Pancreas (tissue), 10 donors: ENCODE measurements at places on chromosomes 6 and 20. TPM values are rescaled to one million over a fixed set of nuclear protein-coding genes. Genes with fewer than 3 reads are reported as not detected.

DNA sequence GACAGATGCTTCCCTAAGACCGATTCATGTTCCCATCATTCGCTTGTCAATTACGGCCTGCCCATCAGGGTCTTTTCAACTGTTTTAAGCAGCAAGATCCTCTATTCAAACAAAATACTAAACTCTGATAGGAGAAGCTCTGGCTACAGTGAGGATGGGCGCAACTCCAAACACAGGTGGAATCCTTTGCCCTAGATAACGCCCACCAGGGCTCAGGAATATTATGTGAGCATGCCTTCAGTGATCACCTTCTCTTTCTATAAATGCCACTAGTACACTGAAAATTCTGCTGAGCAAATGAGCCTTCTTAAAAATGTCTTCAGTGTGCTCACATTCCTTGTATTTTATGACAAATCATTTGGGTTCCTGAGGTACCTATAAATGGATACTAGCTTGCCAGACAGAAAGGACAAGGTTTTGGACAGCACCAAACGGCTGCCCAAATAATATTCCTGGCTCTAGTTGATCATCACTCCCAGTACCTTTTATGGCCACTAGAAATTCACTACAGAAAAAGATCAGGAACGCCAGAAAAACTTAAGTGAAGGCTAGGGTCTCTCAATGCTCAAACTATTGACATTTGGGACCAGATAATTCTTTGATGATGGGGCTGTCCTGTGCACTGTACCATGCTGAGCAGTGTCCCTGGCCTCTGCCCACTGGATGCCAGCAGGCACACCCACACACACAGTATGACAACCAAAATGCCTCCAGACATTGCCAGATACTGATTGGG lies 13.1 kb downstream of the ZNF217 start:
- DNase-seq, result no peak

GRCh38 chr6:43325876-43326275 lies 17.2 kb upstream of the CRIP3 start:
- DNase-seq, result no peak

- DNase-seq, result no peak
These were observed 32.7 kb downstream of the CD109 start for GRCh38 chr6:73728548-73729205.

The OR5V1 gene
- total RNA-seq, result not detected

The PPT2 gene
- total RNA-seq, result 7.7 TPM

The TAGAP gene
- total RNA-seq, result 0.24 TPM

DNA sequence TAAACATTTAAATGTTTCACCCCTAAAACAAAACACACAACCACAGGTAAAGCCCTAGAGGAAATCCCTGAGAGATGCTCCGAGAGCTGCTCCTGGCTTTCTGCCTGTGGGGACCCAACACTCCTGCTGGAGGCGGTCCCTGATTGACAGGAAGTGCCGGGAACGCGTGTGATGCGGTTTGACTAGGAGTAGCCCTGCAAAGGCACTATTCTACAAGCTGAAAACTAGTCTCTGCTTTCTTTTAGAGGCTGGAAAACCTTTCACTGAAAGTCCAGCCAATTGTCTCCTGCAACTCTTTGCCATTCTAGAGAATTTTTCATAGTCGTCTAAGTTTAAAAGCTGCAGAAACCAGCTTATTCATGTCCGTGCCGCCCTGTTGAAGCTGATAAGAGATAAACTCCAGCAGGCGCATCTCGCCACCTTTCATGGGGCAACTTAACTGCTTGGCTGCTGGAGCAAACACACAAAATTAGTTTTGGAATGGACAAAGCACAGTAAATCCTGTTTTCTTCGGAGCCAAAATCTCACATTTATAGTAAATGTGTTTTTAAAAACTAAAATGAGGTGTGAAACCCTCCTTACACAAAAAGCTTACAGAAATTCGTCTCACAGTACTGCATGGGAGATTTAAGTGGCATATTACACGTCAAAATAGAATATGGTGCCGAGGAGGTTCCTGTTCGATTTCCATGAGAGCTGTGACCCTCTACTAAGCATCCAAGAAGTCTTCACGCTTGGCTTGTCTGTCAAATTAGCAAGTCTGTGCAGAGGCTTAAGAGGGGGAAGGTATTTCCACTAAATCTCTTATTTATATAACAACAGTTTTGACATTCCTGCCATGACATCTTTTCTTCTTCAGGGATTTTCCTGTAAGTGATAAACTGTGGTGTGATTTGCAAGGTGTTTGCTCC lies 46.9 kb downstream of the DACT2 start:
- no peak for DNase-seq

DNA sequence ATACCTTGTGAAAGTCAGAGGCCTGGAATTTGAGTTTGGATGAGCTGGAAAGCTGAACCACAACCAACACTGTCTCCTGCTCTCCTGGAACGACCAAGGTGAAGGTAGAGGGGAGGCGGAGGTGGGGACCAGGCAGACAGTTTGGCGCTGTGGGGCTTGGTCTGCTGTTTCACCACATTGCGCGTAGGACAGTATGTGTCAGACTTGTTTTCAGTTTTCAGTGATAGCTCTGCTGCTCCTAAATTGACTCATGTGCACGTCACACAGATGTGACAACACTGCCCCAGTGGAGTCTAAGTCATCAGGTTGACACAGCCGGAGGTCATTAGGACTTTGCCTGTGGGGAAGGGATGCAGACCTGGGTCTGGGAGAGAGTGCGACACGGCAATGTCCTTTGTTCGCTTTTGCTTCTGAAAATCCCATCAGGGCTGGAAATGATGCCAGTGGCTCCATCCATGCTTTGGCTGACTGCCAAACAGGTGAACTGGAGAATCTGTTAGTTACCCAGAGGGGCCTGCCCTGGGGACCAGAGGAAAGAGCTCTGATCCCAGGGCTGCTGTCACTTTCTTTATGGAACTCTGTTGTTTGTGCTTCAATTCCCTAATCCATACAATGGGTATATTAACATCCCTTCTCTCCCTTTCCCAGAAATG lies 255.5 kb downstream of the CDC5L start:
- no peak for DNase-seq

- DNase-seq, result peak; percentile 83
These were observed 73.0 kb upstream of the NHSL1 start for GRCh38 chr6:138572167-138572875.

DNA sequence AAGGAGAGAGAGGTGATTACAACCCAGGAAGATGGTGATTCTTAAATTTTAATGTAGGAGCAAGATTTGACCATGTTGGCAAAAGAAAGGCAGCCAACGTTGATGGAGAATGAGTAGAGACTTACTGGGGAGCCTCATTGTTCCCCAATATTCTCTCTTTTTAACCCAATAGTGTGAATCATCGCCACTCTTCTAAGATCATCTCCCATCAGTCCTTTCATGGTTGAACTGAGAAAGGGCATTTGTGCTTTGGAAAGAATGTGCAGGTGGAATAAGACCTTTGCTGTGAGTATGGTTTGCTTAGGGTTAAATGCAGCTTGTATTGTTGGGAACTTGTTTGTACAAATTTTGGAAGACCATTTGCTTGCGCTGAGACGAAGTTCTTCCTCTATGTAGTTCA lies 231.0 kb downstream of the TBXT start:
- no peak for DNase-seq

DNA sequence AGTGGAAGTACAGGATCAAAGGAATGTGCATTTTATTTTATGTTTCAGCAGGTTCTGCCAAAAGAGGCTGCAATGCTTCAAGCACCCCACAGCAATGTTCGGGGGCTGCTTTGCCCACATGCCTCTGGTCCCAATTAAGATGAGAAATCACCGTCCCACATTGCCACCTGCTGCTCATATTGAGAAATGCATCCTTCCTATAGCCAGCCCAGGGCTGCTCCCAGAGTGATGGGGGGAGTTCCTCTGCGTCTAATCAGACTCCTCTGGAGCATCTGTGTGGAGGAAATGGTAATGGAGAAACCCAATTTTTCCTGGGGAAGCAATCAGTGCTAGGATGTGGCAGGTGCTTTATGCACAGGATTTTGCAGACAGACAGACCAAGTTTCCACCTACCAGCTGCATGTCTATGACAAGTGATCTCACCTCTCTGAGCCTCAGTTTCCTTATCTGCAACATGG lies 33.7 kb downstream of the PTGIS start:
- DNase-seq, result no peak

DNA sequence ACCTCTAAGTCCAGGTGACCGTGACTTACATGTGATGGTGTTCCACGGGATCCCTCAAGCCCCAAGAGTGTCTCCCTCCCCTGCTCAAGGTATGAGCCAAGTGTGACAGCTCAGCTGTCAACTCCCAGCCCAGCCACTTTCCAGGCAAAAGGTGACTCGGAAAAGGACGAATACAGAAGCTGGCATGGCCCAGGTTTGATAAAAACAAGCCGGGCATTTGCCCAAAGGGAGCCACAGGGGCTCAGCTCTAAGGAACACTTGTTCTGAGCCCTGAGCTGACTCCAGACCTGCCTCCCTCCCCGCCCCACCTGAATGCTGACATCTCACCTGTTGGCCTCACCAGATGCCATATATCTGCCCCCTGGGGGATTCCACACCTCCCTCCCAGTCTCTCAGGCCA lies 43.0 kb upstream of the BPIFA2 start:
- DNase-seq, result no peak

The PDYN gene
- not detected for total RNA-seq

DNA sequence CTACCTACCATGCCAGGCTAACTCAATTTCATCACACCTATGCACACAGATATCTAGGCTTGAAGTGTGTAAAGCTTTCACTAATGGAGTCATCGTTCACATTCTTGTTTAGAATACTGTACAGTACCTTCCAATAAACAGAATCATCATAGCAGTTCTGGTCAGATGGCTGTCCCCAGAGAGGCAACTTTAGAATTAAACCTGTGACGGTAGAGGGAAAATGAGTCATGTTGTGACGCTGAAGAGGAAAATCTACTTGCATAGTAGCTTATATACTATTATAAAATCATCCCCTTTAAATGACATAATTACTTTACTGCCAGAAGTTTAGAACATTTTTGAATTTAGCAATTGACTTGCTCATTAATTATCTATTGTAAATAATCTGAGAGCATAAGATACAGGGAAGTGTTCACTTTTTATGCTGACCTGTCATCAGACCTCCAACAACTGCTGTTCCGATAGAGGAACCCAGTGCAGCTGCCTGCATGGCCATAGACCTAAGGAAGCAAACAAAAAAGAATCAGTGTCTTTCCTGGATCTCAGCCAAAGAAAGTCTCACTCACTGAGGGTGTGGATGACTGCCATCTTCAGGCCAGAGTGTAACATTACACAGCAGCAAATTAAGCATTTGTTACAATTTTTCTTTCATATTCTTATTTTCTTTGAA lies 29.8 kb downstream of the RHAG start:
- DNase-seq, result no peak

DNA sequence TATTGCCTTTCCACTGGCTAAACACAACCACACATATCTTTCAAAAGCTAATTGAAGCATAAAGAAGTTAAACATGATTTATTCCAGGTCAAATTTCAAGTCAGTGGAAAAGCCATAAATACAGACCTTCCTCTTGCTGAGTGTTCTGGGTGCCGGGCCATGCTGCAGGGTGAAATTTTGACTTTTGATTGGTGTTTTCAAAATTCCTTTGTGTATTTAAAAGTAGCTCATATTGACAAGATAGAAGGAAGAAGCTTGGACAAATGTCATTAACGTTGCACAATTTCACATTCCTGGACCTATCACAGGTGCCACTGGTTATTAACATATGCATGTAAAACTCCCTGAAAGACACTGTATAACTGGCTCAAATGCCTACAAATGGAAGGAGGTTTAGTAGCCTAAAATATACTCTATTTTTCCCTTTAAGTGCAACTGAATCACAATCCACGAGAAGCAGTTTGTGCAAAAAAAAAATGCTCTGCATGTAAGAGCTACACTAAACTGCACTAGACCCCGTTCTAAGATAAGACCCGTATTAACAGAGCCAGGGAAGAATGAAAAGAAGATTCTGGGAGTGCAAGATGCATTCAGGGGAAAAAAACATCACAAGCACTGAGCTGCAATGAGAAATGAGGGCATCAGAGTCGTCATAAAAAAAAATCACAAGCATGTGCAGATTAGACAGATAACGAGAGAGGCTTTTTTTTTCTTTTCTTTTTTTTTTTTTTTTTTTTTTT lies 30.4 kb downstream of the ATXN1 start:
- no peak for DNase-seq

- DNase-seq, result no peak
These were observed 11.4 kb downstream of the SENP6 start for GRCh38 chr6:75613056-75613501.

GRCh38 chr6:72835749-72836148 lies 213.9 kb downstream of the KCNQ5 start:
- no peak for DNase-seq

GRCh38 chr20:55456316-55456940 lies 548.9 kb downstream of the CBLN4 start:
- DNase-seq, result no peak
